Thoracic aorta (tissue), 2 donors: ENCODE measurements at places on chromosomes 2 and 18.

GRCh38 chr2:150006591-150006990 is 419.0 kb upstream of the MMADHC start:
- DNase-seq: no peak
- no peaks in the 10 kb centered on the region for H3K27me3 ChIP-seq
- no peak overlapping the region for H3K4me3 ChIP-seq
- no peaks in the 10 kb centered on the region for H3K4me1 ChIP-seq
- no peaks in the 10 kb centered on the region for H3K36me3 ChIP-seq

DNA sequence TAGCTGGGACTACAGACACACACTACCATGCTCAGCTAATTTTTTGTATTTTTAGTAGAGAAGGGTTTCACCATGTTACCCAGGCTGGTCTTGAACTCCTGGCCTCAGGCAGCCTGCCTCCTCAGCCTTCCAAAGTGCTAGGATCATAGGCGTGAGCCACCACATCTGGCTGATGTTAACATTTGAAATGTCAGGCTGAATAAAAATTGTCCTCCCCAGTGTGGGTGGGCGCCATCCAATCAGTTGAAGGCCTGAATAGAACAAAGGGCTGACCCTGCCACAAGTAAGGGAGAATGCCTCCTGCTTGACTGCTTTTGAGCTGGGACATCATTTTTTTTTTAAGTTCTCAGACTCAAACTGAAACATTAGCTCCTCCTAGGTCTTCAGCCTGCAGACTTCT is 21.0 kb upstream of the RHOB start:
- DNase-seq: no peak
- no peak overlapping the region for H3K4me3 ChIP-seq
- H3K27me3 ChIP-seq: no peaks in the 10 kb centered on the region
- H3K4me1 ChIP-seq: peaks cover 25% of the 10 kb centered on the region
- no peaks in the 10 kb centered on the region for H3K36me3 ChIP-seq

- H3K27ac ChIP-seq: no peak overlapping the region
- DNase-seq: no peak
- peak overlapping the region; percentile 66 for H3K4me3 ChIP-seq
- no peaks in the 10 kb centered on the region for H3K36me3 ChIP-seq
- no peaks in the 10 kb centered on the region for H3K4me1 ChIP-seq
Observed at GRCh38 chr18:111306-112014, 46.9 kb upstream of the USP14 start.

- no peaks in the 10 kb centered on the region for H3K27me3 ChIP-seq
- no peaks in the 10 kb centered on the region for H3K36me3 ChIP-seq
- DNase-seq: no peak
- no peaks in the 10 kb centered on the region for H3K4me1 ChIP-seq
Observed at GRCh38 chr18:25979369-25980040, 110.9 kb downstream of the SS18 start.

DNA sequence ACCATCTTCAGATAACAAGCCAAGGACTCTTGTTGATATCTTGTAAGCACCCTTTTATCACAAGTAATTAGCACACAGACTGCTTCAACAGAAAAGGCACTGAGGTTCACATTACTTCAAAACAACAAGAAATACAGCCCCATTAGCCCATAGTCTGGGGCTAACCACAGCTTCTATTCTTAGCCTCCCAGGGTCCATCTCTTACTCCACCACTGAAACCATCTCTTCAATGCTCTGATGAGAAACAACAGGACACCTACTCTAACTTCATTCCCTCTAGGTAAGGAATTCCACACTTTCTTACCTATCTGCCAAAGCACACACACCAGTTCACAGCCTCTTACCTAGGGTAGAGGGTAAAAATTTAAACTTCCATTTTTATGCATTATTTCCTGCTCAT is 26.4 kb upstream of the CYTIP start:
- H3K4me3 ChIP-seq: no peak overlapping the region
- no peaks in the 10 kb centered on the region for H3K36me3 ChIP-seq
- no peak for DNase-seq

DNA sequence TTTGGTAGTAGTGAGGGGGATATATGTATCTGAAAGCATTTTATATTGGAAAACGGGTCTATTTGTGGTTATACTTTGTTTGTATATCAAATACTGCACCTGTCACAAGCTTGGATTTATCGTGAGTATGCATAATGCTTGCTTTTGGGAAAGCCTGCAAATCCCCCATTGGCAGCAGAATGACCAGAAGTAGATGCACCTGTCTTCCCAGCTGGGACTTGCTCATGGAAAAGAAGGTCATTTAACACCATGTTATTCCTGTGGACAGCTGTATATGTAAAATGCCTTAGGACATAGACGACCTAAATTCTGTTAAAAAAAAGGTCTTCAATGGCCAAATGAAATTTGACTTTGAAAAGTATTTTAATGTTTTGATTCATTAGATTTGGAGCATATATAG is 599.4 kb downstream of the XIRP2 start:
- DNase-seq: no peak
- no peaks in the 10 kb centered on the region for H3K27me3 ChIP-seq
- H3K27ac ChIP-seq: no peak overlapping the region
- H3K4me1 ChIP-seq: peaks cover 6% of the 10 kb centered on the region

DNA sequence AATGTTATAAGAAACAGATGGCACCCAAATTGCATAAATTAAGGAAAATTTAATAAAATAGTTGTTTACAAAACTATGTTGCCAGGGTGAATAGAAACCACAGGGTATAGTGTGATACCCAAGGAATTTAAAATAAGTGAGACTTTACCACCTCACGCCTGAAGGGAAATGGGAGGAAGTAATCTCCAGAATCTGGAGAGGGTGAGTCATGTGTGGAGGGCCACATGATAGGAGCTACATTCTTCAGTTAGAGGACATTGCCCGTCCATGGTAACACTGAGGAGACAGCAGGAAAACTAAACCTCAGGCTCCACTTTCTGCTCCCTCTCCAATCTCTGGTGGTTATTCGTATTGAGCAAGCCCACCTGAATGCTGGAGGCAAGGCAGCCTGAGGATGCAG is 97.2 kb upstream of the NXPH2 start:
- DNase-seq: no peak
- H3K4me1 ChIP-seq: no peaks in the 10 kb centered on the region
- no peak overlapping the region for H3K4me3 ChIP-seq
